ENCODE measurements at places on chromosomes 1 and 21. TPM values are rescaled to one million over a fixed set of nuclear protein-coding genes. Genes with fewer than 3 reads are reported as not detected.

LCE3E gene
- total RNA-seq = not detected

PRKAA2 gene
- total RNA-seq = 4.9 TPM

PLEKHO1 gene
- 113 TPM for total RNA-seq

HUNK gene
- total RNA-seq = 29.1 TPM

SH2D5 gene
- total RNA-seq = 3.2 TPM

PROK1 gene
- not detected for total RNA-seq

NAXE gene
- total RNA-seq = 76.5 TPM

AGBL4 gene
- total RNA-seq = 0.68 TPM

TMIGD3 gene
- total RNA-seq = not detected

PDC gene
- not detected for total RNA-seq

- no peak within 1 kb of the TSS for H3K4me3 ChIP-seq
- DNase-seq = peak; percentile 88
- peaks cover 3% of the 10 kb centered on the region for H3K36me3 ChIP-seq
These were observed at the start of gene TTF2 for GRCh38 chr1:117059678-117060440. Gene TTF2 (plus strand): TSS chr1:117060326. CDS start chr1:117060347, 21 bp downstream.

DNA sequence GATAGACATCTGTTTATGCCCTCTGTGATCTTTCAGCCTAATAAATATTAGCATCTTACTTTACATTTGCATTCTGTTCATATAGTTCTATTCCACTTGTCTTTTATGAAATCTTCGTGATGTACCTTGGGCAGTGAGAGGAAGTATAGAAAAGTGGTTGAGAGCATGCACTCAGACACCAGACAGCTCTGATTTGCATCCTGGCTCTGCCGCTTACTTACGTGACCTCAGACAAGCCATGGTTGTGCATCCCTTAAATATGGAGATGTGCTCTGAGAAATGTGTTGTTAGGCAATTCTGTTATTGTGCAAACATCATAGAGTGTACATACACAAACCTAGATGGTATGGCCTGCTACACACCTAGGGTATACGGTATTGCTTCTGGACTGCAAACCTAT lies 22.9 kb downstream of the OVGP1 start:
- DNase-seq = no peak
- H3K36me3 ChIP-seq = no peaks in the 10 kb centered on the region
- H3K27me3 ChIP-seq = peaks cover 47% of the 10 kb centered on the region
- no peak overlapping the region for H3K4me3 ChIP-seq
- no peaks in the 10 kb centered on the region for H3K4me1 ChIP-seq

- no peak overlapping the region for H3K4me3 ChIP-seq
- peak overlapping the region; percentile 81 for H3K27ac ChIP-seq
- peaks cover 70% of the 10 kb centered on the region for H3K27me3 ChIP-seq
These were observed 74.4 kb upstream of the ZC3H12A start for GRCh38 chr1:37399830-37400464.

DNA sequence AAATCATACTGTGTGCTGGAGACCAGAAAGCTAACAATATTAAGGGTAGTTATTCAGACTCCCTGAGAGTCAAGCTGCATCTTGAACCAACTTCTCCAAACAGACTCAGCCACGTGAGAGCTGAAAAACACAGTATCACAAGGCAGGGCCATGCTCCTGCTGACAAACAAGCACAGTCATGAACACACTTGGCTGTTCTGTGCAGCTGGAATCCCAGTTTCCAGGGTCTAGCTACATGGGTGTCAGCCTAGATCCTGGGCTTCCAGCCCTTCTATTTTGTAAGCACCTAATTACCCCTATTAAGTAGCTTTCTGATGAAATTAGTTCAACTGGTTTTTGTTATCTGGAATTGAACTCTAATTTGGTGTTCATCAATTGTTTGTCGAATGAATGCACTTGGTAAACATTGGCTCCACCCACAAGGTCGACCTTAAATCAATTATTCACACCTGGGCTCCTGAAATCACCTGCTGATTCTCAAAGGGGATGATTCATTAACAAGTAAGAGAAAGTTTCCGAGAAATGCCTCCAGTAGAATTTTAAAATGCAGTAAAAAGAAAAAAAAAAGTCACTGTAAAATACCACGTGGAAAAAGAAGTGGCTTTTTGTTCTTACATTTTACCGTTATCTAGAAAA lies 179.3 kb downstream of the ZC3H11B start:
- no peaks in the 10 kb centered on the region for H3K27me3 ChIP-seq
- DNase-seq = no peak
- H3K4me3 ChIP-seq = no peak overlapping the region
- H3K36me3 ChIP-seq = no peaks in the 10 kb centered on the region

- H3K27me3 ChIP-seq = peaks cover 18% of the 10 kb centered on the region
- peaks cover 4% of the 10 kb centered on the region for H3K4me1 ChIP-seq
- DNase-seq = peak; percentile 48
- H3K27ac ChIP-seq = no peak overlapping the region
- peaks cover 1% of the 10 kb centered on the region for H3K36me3 ChIP-seq
These were observed 69.2 kb downstream of the MORN1 start for GRCh38 chr1:2322065-2322571.

- H3K4me1 ChIP-seq = no peaks in the 10 kb centered on the region
- H3K27me3 ChIP-seq = peaks cover 8% of the 10 kb centered on the region
- no peak overlapping the region for H3K27ac ChIP-seq
- H3K4me3 ChIP-seq = no peak overlapping the region
- no peaks in the 10 kb centered on the region for H3K36me3 ChIP-seq
These were observed 171.7 kb downstream of the KCNJ6 start for GRCh38 chr21:37744551-37744950.

DNA sequence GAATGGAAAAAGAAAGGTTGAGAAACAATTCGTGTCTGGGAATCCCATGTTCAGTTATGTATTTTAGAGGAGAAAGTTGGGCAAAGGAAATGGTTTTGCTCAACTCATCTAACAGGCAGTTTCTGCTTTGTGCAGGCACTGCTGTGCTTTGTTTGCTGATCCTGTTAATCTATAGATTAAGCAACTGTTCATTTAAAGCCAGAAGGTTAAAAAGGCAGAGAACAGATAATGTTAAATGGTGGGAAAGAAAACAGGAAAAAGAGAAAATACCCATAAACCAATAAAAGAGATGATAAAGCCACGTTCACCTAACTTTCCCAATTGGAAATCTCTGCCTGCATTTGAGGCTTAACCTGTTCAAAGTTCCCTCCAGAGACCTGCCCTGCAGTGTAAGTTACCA lies 70.0 kb downstream of the APP start:
- H3K36me3 ChIP-seq = peaks cover 12% of the 10 kb centered on the region
- no peaks in the 10 kb centered on the region for H3K27me3 ChIP-seq
- H3K4me1 ChIP-seq = peaks cover 36% of the 10 kb centered on the region
- peak overlapping the region; percentile 14 for H3K4me3 ChIP-seq
- no peak for DNase-seq
- H3K27ac ChIP-seq = no peak overlapping the region

DNA sequence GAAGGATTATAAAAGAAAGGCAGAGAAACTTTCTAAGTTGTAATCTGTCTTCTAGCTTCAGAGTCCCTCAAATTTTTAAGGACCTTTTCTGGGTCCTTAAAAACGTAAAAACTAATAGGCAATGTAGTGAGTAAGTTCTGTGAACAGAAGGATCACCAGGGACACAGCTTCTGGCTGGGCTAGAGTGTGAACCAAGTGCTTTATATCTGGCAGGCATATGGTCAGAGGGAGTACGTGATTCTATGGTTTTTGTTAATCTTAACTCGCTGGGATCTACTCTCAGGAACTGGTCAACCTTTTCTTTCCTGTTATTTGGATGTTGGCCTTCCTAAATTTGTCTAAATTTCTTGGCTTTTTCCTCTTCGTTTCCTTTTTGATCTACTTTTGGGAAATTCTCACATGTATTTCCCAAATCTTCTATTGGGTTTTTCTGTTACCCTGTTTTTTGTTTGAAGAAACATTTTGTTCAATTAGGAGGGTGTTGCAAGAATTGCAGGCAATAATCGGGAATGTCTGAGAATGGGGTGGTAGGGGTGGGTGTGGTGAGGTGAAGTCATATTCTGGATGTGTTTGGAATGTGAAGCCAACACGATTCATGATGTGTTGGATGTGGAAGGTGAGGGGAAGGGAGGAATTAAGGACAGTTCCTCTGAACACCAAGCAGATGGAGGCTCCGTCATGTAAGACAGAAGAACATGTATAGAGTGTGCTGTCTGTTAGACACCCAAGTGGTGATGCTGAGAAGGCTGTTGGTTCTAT lies 193.2 kb downstream of the FMN2 start:
- H3K27me3 ChIP-seq = no peaks in the 10 kb centered on the region
- peaks cover 7% of the 10 kb centered on the region for H3K4me1 ChIP-seq
- no peak for DNase-seq

- no peak overlapping the region for H3K27ac ChIP-seq
- no peak overlapping the region for H3K4me3 ChIP-seq
These were observed 110.0 kb upstream of the COL11A1 start for GRCh38 chr1:103218369-103218768.

DNA sequence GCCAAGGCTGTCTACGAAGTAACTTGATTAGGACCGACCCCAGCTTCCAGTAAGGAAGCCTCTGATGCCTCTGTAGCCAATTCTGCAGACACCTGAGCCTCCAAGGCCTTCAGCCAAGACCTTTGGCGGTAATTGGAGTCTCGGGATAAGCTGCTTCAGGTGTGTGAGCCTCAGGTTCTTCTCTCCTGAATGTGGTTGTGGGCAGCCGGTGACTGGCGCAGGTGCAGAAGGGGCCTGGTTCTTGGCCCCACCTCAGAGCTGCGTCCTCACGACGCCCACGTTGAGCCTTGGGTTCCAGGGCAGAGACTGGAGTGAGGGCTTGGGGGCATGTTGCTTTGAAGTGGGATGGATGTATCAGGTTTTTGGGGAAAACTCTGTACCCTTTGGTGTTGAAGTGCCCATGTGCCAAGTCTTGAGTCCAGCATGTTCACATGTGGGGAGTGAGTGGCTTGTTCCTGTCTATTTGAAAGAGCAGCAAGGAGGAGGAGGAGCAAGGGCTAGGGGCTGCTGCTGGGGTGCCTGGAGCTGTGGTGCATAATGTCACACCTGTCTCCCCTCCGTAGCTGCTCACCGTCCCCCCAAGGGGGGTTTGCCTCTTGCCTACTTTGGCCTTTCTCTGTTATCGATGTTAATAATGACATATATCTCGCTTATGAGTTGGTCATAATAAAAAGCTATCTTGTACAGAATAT lies 1.4 kb downstream of the PSEN2 start:
- H3K4me1 ChIP-seq = peaks cover 21% of the 10 kb centered on the region
- H3K36me3 ChIP-seq = peaks cover under 1% of the 10 kb centered on the region
- H3K27me3 ChIP-seq = peaks cover 6% of the 10 kb centered on the region
- no peak for DNase-seq
- H3K27ac ChIP-seq = no peak overlapping the region

- no peak overlapping the region for H3K4me3 ChIP-seq
- DNase-seq = no peak
- no peak overlapping the region for H3K27ac ChIP-seq
- H3K4me1 ChIP-seq = peaks cover 55% of the 10 kb centered on the region
These were observed 371.2 kb downstream of the RRAGC start for GRCh38 chr1:38488162-38488898.

- peaks cover 83% of the 10 kb centered on the region for H3K27me3 ChIP-seq
- no peaks in the 10 kb centered on the region for H3K36me3 ChIP-seq
- H3K4me3 ChIP-seq = peak overlapping the region; percentile 66
- H3K27ac ChIP-seq = no peak overlapping the region
- DNase-seq = peak; percentile 57
- peaks cover 30% of the 10 kb centered on the region for H3K4me1 ChIP-seq
These were observed 495 bp upstream of the NTRK1 start for GRCh38 chr1:156860113-156860627.

DNA sequence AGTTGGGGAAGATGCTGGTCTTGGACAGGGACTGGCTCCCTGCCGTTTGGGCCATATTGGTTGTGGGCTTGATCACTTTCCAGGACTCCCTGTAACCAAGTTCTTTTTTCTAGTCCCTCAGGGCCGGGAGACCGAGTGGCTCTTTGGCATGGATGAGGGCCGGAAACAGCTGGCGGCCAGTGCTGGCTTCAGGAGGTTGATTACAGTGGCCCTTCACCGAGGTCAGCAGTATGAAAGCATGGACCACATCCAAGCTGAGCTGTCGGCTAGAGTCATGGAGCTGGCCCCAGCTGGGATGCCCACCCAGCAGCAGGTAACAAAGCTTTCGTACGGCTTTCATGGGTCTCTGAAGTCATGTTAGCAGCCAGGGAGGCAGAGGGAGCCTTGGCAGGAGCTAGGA lies 4.3 kb downstream of the METTL13 start:
- H3K4me3 ChIP-seq = no peak overlapping the region
- no peaks in the 10 kb centered on the region for H3K27me3 ChIP-seq

- DNase-seq = no peak
- H3K36me3 ChIP-seq = peaks cover 9% of the 10 kb centered on the region
- H3K4me3 ChIP-seq = no peak overlapping the region
These were observed 31.2 kb downstream of the MACO1 start for GRCh38 chr1:25461849-25462248.

GRCh38 chr1:75449998-75450397 lies 160.9 kb downstream of the SLC44A5 start:
- no peaks in the 10 kb centered on the region for H3K4me1 ChIP-seq
- H3K36me3 ChIP-seq = peaks cover 10% of the 10 kb centered on the region
- no peak for DNase-seq
- H3K4me3 ChIP-seq = no peak overlapping the region
- H3K27ac ChIP-seq = no peak overlapping the region

- no peak for DNase-seq
- H3K4me3 ChIP-seq = no peak overlapping the region
- no peak overlapping the region for H3K27ac ChIP-seq
- no peaks in the 10 kb centered on the region for H3K36me3 ChIP-seq
- peaks cover 15% of the 10 kb centered on the region for H3K4me1 ChIP-seq
These were observed 83.5 kb downstream of the CENPF start for GRCh38 chr1:214686497-214686896.

GRCh38 chr1:80847904-80848303 lies 952.8 kb upstream of the ADGRL2 start:
- peaks cover 2% of the 10 kb centered on the region for H3K36me3 ChIP-seq
- H3K4me3 ChIP-seq = no peak overlapping the region
- DNase-seq = no peak
- H3K4me1 ChIP-seq = no peaks in the 10 kb centered on the region
- no peak overlapping the region for H3K27ac ChIP-seq

- H3K4me3 ChIP-seq = no peak overlapping the region
- H3K4me1 ChIP-seq = peaks cover 28% of the 10 kb centered on the region
- H3K27me3 ChIP-seq = no peaks in the 10 kb centered on the region
- H3K36me3 ChIP-seq = peaks cover 3% of the 10 kb centered on the region
- DNase-seq = no peak
- no peak overlapping the region for H3K27ac ChIP-seq
These were observed 63.2 kb downstream of the ST6GALNAC3 start for GRCh38 chr1:76137746-76138145.

DNA sequence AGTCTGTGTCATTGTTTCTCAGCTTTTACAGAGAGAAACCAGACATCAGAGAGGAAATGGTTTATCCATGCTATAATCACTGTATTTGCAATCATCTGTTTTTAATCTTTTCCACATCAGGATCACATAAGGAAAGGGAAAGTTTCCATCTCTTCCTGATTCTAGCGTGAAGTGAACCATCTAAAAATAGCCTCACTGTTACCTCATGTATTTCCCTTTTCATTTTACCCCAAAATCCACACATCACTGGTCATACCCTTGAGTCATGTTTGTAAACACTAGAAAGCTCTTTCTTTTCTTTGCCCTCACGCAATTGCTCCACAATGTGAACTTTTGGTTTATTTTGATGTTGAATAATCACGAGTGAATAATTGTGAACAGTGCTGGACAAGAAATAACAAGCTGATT lies 146.0 kb downstream of the PLA2G4A start:
- no peak for DNase-seq
- H3K4me3 ChIP-seq = no peak overlapping the region
- no peaks in the 10 kb centered on the region for H3K36me3 ChIP-seq
- peaks cover 5% of the 10 kb centered on the region for H3K4me1 ChIP-seq

- H3K27ac ChIP-seq = no peak overlapping the region
- no peak overlapping the region for H3K4me3 ChIP-seq
- no peaks in the 10 kb centered on the region for H3K27me3 ChIP-seq
These were observed 65.9 kb downstream of the NDUFS5 start for GRCh38 chr1:39091845-39092645.

GRCh38 chr1:212359794-212360479 lies 54.7 kb downstream of the PACC1 start:
- H3K36me3 ChIP-seq = peaks cover 6% of the 10 kb centered on the region
- H3K4me3 ChIP-seq = no peak overlapping the region
- no peak for DNase-seq
- no peak overlapping the region for H3K27ac ChIP-seq
- H3K4me1 ChIP-seq = no peaks in the 10 kb centered on the region

All from neural crest cell (in vitro differentiated cells).